ENCODE measurements at places on chromosomes 7 and 10. TPM values are rescaled to one million over a fixed set of nuclear protein-coding genes. Genes with fewer than 3 reads are reported as not detected.

The PON3 gene
- not detected for polyA plus RNA-seq

The RBAK gene
- 1.3 TPM for polyA plus RNA-seq

The ANKRD30A gene
- polyA plus RNA-seq: not detected

The OR6V1 gene
- not detected for polyA plus RNA-seq

The MBLAC1 gene
- polyA plus RNA-seq: 1.4 TPM

The COL17A1 gene
- 1.5 TPM for polyA plus RNA-seq

The PTF1A gene
- not detected for polyA plus RNA-seq

The ITPRID1 gene
- polyA plus RNA-seq: not detected

The CC2D2B gene
- polyA plus RNA-seq: 2.5 TPM

The ODAD2 gene
- polyA plus RNA-seq: 0.64 TPM

The PKD1L1 gene
- polyA plus RNA-seq: not detected

The LOXL4 gene
- polyA plus RNA-seq: 3.9 TPM

The ASB10 gene
- polyA plus RNA-seq: not detected

The RSU1 gene
- polyA plus RNA-seq: 65.0 TPM

The SLC16A12 gene
- polyA plus RNA-seq: 0.63 TPM

The FAM25G gene
- not detected for polyA plus RNA-seq

The FBXO24 gene
- polyA plus RNA-seq: not detected

Data from aorta (tissue), 5 donors.